ENCODE measurements at places on chromosomes 12 and 14. TPM values are rescaled to one million over a fixed set of nuclear protein-coding genes. Genes with fewer than 3 reads are reported as not detected.

- DNase-seq, result no peak
Observed at GRCh38 chr14:94126800-94127199, 2.6 kb downstream of the IFI27L2 start.

Gene IL22
- not detected for total RNA-seq

DNA sequence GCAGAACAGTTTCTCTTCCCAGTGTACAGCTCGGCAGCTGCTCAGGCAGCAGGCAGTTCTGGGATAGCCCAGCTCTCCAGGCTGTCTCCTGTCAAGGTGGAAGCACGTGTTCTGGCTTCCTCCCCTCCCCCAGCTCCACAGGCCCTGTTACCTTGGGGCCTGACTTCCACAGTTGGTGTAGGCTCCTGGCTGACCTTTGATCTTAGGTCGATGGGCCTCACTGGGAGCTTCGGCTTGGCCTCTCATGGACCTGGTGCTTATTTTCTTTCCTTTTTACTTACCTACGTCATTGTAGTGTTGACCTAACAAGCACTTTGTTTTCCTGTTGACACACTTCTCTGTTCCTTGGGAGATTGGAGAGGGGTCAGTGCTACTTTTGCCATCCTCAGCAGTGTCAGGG, 17.0 kb downstream of the DLST start:
- DNase-seq, result no peak

DNA sequence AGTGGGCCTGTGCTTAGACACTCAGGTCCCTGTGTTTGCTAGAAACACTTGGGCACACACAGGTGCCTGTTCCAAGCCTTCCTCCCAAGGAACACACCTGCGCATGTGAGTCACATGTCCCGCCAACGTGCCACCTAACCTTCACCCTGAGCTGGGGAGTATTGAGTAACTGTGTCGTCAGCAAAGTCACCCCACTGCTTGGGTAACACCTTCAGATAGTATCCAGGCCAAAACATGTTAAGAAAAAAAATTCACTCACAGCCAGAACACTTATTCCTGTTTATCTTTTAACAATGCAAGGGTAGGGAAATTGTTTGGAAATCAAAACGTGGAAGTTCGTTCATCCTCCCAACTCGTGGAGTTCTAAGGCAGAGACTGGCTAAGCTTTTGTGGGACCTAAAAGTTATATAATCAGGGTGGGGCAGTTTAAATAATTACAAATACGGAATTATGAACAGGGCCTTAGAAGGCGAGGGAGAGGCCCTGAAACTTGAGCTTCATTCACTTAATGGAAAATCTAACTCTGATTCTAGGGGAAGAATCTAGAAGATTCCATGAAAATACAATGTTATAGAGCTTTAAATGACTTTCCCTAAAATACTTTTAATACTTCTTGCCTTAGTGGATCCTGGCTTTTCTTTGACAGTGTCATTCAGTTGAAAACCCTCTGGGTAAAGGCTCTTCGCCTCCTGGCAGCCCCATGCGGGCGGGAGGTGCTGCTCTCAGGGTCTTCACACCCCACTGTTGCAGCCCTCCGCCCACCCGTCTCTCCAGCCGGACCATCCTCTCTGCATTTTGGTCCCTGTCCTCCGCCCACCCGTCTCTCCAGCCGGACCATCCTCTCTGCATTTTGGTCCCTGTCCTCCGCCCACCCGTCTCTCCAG, 30.3 kb upstream of the ADIPOR2 start:
- no peak for DNase-seq

GRCh38 chr14:76581592-76581991, 179.7 kb upstream of the VASH1 start:
- no peak for DNase-seq

DNA sequence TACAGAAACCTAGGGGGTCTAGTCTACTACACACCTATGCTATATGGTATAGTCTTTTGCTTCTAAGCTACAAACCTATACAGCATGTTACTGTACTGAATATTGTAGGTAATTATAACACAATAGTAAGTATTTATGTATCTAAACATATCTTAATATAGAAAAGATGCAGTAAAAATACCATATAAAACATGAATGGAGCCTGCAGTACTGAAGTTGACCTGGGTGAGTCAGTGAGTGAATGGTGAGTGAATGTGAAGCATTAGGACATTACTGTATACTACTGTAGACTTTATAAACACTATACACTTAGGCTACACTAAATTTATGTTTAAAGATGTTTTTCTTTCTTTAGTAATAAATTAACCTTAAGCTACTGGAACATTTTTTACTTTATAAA, 13.1 kb upstream of the ABCD2 start:
- DNase-seq, result no peak

Gene DHRS4L2
- 16.3 TPM for total RNA-seq

DNA sequence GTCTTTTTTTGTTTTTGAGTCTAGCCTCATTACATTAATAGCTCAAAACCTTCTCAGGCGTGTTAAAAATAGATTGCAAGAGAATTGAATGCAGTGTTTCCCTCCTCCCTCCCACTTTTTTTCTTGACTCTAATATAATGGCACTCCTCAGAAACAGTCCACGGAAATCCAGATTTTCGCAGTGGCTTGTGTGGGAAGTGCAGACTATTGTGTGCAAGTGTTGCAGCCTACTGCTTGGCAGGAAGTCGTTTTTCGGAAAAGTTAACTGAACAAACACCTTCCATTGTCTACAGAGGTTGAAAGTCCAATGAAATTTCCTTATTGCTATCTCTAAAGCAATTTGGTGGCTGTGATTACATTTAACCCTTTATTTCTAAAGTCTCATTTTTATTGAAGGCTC, 147.9 kb upstream of the E2F7 start:
- no peak for DNase-seq

- peak; percentile 72 for DNase-seq
Observed at GRCh38 chr14:68377459-68377858, 415.4 kb downstream of the ZFP36L1 start.

DNA sequence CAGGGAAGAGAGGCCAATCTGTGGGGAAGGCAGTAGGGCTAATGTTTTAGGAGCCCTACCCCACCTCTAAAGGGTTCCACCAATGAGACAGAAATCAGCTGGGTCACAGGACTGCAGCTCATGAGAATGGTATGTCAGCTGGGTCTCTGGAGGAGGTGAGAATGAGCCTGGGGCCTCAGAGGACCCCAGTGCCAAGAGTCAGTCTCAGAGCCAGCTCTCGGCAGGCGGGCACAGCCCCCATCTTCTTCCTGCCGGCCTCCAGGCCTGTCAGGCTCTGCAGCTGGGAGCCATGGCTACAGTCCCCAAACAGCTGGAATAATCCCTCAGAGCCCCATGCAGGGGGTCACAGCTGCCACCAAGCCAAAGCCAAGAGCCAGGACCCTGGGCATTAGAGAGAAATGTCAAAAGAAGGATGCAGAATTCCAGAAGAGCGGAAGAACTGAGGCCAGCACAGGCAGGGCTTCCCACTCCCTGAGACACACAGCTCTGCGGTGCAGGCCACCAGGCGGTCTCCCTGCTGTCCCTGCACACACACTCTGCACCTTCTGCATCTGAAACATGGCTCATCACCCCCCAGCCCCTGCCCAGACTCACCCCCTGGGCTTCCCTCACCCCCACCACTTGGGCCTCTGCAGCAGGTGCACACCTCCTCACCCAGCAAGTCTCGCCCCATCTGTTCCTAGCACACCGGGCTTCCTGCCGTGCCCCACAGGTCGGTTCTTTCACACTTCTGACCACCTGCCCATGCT, 26.0 kb downstream of the ITPK1 start:
- DNase-seq, result no peak

Gene FAM161B
- 3.7 TPM for total RNA-seq

- no peak for DNase-seq
Observed at GRCh38 chr12:89247967-89248366, 104.3 kb downstream of the DUSP6 start.

- peak; percentile 90 for DNase-seq
Observed at GRCh38 chr12:6927379-6928021, at the start of gene ATN1. ATN1 (plus strand) TSS chr12:6927959; CDS start chr12:6934002, 6,043 bp downstream.

DNA sequence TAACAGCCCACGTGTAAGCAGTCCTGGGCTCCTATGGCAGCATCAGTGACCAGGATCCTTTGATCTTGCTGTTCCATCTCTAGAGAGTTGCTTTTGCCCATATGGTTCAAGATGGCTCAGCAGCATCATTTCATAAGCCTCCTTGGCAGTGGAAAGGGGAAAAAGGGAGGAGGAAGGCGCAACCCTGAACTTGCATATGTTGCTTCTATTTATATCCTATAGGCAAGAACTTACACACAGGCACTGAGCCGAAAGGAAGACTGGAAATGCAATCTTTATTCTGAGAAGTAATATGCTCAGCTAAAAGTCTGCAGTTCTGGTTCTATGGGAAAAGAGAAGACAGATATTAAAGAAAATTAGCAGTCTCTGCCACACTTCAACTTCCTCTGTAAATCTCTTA, 167.7 kb upstream of the PLXNC1 start:
- no peak for DNase-seq

DNA sequence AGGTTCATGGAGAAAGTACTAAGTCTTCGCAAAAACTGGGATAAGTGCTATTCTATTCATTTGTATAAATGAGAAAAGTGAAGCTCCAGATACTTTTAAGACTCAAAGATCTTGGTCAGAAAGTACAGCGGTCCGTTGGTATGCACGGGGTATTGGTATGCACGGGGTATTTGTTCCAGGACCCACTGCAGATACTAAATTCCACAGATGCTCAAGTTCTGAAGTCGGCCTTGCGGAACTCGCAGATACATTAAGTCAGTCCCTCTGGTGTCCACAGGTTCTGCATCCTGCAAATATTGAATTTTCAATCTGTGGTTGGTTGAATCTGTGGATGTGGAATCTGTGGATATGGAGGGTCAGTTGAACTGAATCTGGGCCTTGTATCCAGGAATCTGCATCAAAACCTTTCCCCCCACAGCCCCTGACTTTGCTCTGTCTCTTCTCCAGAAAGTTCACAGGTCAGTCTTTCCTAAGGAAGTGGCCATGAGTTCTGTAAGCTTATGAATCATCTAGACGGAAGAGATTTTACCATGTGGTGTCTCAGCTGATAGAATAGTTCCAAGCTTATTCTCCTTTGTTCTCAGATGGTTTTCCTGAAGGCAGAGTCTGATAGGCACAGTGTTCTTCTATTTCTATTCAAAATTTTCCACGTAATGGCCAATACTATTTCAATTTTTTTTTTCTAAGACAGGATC, 274.7 kb downstream of the NEDD1 start:
- no peak for DNase-seq

Gene TCL1B
- total RNA-seq, result not detected
